ENCODE measurements at places on chromosomes 1 and 21. TPM values are rescaled to one million over a fixed set of nuclear protein-coding genes. Genes with fewer than 3 reads are reported as not detected.
A peak's percentile ranks its signal among the peaks of the same experiment; 100 is the strongest.

GRCh38 chr1:54421101-54421504 is 14.9 kb upstream of the SSBP3 start:
- no peak for DNase-seq

GRCh38 chr1:203185061-203185461 is 1.4 kb downstream of the CHI3L1 start:
- no peak for DNase-seq

GRCh38 chr1:161884475-161884874 is 118.4 kb downstream of the ATF6 start:
- no peak for DNase-seq

- no peak for DNase-seq
Measured at GRCh38 chr1:191739544-191739943, 418.7 kb upstream of the RGS18 start.

- no peak for DNase-seq
Measured at GRCh38 chr1:20466273-20466672, 19.7 kb downstream of the CAMK2N1 start.

GRCh38 chr1:116036255-116036654 is 59.9 kb downstream of the SLC22A15 start:
- no peak for DNase-seq

GRCh38 chr1:234926559-234927311 is 201.9 kb downstream of the TOMM20 start:
- peak; percentile 42 for DNase-seq

The ZYG11A gene
- total RNA-seq, result 1.3 TPM

The F5 gene
- 0.67 TPM for total RNA-seq
